Left kidney (tissue), 8 donors: ENCODE measurements at places on chromosomes 11 and 22. TPM values are rescaled to one million over a fixed set of nuclear protein-coding genes. Genes with fewer than 3 reads are reported as not detected.

- DNase-seq, result no peak
Measured at GRCh38 chr11:70433966-70434812, 35.9 kb downstream of the CTTN start.

DNA sequence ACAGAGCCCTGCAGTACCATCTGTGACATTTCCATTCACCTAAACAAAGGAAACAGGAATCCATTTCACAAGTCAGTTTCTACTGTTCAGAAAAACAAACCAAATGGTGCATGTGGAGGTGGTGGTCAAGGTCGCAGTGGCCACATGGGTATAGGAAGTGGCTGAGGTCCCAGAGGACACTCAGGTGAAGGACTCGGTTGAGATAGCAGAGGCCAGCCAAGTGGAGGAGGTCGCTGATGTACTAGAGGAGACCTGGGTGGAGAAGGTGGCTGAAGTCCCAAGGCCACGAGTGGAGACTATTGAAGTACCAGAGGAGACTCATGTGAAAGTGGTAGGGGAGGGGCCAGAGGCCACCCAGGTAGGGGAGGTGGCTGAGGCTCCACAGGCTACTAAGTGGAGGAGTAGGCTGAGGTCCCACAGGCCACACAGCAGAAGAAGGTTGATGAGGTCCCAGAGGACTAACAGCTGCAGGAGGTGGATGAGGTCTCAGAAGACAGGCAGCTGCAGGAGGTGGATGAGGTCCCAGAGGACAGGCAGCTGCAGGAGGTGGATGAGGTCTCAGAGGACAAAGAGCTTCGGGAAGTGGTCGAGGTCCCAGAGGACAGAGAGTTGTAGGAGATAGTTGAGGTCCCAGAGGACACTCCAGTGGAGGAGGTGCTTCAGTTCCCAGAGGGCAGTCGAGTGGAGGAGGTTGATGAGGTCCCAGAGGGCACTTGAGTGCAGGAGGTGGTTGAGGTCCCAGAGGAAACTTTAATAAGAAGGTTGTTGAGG is 40.2 kb downstream of the ZNF195 start:
- no peak for DNase-seq

- no peak for DNase-seq
Measured at GRCh38 chr11:117786135-117786870, 10.7 kb downstream of the DSCAML1 start.

GRCh38 chr22:25359601-25360261 is 140.3 kb downstream of the CRYBB2 start:
- DNase-seq, result no peak

GRCh38 chr22:32591620-32592019 is 117.0 kb downstream of the FBXO7 start:
- no peak for DNase-seq

- DNase-seq, result peak; percentile 4
Measured at GRCh38 chr22:19429950-19430889, 1.3 kb downstream of the HIRA start.

- DNase-seq, result no peak
Measured at GRCh38 chr22:45304971-45305370, 4.8 kb upstream of the FAM118A start.

GRCh38 chr11:125931668-125932067 is 14.2 kb upstream of the VSIG10L2 start:
- no peak for DNase-seq

- no peak for DNase-seq
Measured at GRCh38 chr11:13288375-13289029, 10.9 kb downstream of the BMAL1 start.

GRCh38 chr11:69215216-69215615 is 59.5 kb downstream of the SMIM38 start:
- no peak for DNase-seq

- no peak for DNase-seq
Measured at GRCh38 chr11:107908211-107908610, 20.0 kb upstream of the RAB39A start.

GRCh38 chr11:134030853-134031252 is 38.0 kb upstream of the JAM3 start:
- DNase-seq, result no peak

GRCh38 chr11:10861047-10861446 is 3.2 kb upstream of the ZBED5 start:
- DNase-seq, result no peak

DNA sequence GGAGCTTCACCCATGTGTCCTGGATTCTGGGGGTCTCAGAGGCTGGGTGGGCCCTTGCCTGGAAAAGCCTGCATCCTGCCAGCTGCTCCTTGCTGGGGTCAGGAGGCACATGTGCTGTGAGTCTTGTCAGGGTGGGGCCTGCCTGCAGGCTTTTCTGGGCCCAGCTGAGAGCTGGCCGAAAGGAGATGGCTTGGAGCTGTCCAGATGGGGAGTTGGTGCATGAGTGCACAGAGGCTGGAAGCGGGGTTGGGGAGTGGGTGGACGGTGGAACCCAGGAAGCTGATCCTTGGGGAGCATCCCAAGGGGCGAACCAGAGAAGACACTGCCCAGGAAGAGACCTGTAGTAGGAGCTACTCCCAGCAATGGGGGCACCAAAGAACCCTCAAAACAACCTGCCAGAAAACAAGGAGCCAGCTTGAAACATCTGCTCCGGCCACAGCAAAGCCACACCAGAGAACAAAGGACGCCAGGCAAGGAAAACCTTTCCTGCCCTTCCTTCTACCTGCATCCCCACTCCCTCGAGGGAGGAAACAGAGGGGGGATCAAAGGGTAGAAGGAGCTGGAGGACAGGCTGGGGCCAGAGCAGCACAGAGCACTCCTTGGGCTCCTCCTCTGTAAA is 8.2 kb upstream of the KCTD17 start:
- DNase-seq, result no peak

DNA sequence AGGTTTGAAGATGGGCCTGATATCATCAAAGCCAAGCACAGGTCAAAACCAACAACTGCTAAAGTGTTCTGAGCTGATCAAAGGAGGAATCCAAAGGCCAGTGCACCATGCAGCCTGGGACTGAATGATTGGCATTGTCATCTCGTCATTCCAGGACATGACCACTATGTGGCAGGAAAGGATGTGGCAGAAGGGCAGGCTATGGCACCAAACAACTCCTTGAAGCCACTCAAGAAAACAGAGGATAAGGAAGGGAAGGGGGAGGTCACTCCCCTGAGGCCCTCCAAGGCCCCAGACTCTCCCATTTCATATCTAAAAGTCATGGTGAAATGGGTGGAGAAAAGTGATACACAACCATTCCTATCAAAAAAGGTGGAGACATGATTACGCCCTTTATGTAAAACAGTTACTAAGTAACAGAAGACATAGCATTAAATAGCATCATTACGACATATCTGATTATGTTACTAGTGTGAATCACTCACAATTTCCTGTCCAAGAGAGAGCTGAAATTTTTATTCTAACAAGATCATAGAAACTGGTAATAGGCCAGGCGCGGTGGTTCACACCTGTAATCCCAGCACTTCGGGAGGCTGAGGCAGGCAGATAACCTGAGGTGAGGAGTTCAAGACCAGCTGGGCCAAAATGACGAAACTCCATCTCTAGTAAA is 49.3 kb downstream of the AHNAK start:
- DNase-seq, result no peak

DNA sequence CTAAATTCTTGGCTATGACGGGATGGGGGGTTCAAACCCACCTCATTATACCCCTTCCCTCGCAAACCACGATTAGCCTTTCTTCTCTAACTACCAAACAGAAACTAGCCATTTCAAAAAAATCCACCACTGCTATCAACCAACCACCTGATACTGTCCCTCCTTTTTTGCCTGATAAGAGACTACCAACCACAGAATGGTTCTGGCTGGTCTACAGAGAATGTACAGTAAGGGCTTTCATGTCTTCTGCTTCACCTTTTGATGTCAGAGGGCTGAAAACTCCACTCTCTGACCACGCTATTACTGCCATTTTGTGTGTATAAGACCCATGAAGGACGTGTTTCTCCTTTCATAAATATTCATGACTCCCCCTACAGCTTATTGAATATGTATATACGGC is 19.1 kb downstream of the RIC3 start:
- no peak for DNase-seq

GRCh38 chr11:66042996-66043906 is 5.7 kb downstream of the GAL3ST3 start:
- DNase-seq, result no peak

DNA sequence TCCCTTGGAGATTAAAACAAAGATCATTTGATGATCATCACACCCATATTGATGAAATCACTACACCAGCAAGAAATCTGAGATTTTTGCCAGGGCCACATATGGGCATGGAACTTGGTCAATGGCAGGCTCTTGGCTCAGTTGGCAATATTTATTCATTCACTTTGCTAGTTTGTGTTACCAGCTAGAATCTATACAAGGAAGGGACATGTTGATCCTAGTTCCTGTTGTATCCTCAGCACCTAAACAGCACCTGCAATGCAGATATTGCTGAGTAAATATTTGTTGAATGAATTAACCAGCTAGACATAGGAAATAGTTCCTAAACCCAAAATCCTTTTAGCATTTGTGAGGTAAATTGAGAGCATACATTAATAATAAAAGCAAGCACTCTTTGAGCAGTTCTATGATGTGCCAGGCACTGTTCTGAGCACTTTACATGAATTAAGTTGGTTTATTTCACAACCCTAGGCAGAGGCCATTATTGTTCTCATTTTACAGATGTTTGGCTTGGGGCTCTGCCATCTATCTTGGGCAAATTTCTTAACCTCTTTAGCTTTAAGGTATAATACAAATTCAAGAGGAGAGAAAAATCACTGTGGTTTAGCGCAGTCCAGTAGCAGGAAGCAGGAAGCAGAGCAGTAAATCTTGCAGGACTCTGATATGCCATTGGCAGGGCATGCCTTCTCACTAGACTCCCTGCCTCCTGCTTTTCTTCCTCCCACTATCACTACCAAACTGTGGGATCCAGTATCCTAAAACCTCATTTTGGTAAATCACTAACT is 1.6 kb downstream of the TRIM68 start:
- DNase-seq, result peak; percentile 3

- no peak for DNase-seq
Measured at GRCh38 chr11:86587264-86588193, 84.9 kb downstream of the ME3 start.

DNA sequence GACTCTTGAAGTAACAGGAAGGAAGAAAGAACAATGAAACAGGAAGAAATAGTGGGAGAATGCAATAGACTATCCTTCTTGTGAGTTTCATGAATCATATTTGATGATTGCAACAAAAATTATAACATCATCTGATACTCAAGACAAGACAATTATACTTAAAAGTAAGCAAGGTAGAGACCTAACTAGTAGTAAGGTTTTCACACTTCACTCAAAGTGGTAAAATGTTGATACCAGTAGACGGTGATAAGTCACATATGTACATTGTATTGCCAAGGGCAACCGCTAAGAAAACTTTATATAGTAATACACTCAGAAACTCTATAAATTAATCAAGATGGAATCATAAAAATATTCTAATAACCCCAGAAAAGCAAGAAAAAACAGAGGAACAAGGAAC is 107.8 kb downstream of the CYP2R1 start:
- DNase-seq, result no peak

GRCh38 chr11:100072131-100072530 is 615.0 kb upstream of the ARHGAP42 start:
- no peak for DNase-seq

Gene UBQLNL
- 1.4 TPM for polyA plus RNA-seq

Gene IL17REL
- polyA plus RNA-seq, result 0.08 TPM

Gene LMNTD2
- polyA plus RNA-seq, result 2.5 TPM

Gene SMC1B
- 0.23 TPM for polyA plus RNA-seq

Gene CHRNA10
- polyA plus RNA-seq, result 2.9 TPM

Gene SYT12
- 0.13 TPM for polyA plus RNA-seq

Gene DUSP18
- 10.3 TPM for polyA plus RNA-seq

Gene MUC6
- 26.8 TPM for polyA plus RNA-seq
